ENCODE measurements at places on chromosomes 5 and 9.

GRCh38 chr5:36417221-36417620 is 115.5 kb upstream of the RANBP3L start:
- no peak for DNase-seq

DNA sequence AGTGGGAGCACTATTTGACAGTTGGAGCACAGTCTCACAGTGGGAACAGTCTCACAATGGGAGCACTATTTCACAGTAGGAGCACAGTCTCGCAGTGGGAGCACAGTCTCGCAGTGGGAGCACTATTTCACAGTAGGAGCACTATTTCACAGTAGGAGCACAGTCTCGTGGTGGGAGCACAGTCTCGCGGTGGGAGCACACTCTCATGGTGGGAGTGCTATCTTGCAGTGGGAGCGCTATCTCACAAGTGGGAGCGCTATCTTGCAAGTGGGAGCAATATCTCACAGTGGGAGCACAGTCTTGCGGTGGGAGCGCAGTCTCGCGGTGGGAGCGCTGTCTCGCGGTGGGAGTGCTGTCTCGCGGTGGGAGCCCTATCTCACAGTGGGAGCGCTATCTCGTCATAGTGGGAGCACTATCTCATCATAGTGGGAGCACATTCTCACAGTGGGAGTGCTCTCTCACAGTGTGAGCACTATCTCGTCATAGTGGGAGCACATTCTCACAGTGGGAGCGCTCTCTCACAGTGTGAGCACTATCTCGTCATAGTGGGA is 56.1 kb downstream of the MED10 start:
- DNase-seq: no peak

GRCh38 chr5:160367885-160368284 is 2.5 kb downstream of the C1QTNF2 start:
- no peak for DNase-seq

DNA sequence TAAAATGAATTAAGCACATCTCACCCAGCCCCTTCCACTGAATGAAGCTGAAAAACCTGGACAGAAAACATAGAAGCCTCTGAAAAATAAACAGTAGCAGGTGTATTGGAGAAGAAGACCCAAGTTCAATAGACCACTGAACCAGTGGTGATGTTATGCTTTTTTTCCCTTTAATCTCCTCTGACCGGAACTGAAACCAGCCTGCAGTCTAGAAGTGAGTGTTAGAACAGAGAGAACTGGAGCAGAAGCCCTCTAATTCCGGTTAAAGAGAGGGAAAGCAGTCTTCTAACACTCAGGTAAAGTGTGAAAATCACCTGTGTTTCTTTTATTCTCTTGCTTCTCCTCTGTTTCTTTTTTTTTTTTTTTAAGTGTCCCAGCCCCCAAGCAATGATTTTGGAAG is 83.5 kb upstream of the CCL21 start:
- no peak for DNase-seq

DNA sequence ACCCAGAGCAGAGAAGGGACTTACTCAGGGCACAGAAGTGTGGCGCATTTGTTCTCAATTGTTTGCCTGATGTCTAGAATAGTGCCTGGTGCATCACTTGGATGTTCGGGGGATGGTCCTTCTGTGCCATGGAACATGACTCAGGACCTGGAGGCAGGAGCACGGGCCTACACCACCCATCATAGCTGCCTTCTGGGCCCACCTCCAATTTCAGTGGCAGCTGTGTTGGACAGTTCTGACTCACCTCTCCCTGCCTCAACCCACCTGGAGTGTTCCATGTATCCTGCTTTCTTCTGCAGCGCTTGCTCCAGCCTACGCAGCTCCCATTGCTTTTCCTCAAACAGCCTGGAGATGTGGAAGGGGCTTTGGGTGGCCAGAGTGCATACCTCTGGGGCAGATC is 12.5 kb upstream of the CXCL14 start:
- no peak for DNase-seq

GRCh38 chr9:4333787-4334186 is 33.9 kb upstream of the GLIS3 start:
- no peak for DNase-seq

- DNase-seq: no peak
Observed at GRCh38 chr5:126139773-126140172, 283.4 kb upstream of the GRAMD2B start.

DNA sequence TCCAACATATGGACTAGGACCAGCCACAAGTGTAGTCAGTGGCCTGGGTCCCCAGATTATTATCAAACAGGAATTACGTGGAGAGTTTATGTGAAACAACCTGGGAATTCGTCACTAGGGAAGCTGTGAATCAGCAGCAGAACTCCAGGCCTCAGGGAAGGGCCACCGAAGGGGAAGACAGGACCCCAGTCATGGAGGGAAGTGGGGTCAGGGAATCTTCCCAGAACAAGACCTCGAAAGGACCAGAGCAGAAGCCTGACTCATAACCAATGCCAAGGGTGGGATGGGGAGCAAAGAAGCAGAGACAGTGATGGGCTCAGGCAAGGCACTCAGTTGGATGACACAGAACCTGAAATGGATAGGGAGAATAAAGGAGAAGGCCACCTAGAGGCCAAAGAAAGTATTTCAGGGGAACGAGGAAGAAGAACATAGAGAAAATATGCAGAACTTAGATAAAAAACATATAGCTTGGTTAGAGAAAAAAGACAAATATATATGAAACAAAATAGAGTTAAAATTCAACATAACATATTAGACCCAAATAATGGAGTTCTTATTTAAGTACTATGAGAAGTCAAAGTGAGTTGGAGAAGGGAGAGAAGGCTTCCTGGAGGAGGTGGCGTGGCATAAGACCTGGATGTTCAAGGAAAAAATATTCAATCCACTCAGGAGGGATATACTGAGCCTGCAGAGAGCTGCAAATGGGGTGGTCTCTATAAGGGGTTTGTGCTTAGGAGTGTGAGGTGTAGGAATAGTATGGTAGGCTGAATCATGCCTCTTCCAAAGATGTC is 66.7 kb upstream of the CAST start:
- DNase-seq: no peak

- no peak for DNase-seq
Observed at GRCh38 chr5:66737096-66737495, 140.9 kb downstream of the MAST4 start.

DNA sequence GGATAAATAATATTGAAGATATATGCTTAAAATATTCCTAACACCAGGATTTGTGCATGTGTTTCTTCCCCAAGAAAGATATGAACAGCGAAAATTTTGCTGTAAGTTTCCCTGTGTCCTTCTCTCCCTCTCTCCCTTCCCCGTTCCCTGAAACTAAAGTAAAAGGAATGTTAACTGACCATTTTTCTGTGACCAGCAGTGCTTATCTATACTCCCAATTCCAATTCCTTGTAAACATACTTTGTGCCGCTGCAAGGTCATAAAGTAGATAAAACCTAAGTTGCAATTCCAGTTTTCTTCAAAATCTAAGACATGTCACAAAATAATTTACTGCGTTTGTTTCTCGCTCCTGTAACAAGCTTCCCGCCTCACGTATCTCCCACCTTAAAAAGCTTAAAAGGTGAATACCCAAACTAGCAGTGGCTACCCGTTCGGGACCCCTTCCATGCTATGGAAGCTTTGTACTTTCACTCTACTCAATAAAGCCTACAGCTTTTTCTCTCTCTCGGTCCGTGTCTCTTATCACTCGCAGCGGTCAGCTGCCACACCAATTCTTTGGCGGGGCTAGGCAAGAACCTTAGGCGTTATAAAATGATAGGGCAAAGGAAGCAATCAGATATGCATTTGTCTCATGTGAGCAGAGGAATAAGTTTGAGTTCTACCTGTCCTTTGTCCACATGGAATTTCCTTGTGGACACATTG is 1798.0 kb downstream of the EFNA5 start:
- no peak for DNase-seq

- no peak for DNase-seq
Observed at GRCh38 chr5:68710514-68710913, 383.3 kb upstream of the SLC30A5 start.

DNA sequence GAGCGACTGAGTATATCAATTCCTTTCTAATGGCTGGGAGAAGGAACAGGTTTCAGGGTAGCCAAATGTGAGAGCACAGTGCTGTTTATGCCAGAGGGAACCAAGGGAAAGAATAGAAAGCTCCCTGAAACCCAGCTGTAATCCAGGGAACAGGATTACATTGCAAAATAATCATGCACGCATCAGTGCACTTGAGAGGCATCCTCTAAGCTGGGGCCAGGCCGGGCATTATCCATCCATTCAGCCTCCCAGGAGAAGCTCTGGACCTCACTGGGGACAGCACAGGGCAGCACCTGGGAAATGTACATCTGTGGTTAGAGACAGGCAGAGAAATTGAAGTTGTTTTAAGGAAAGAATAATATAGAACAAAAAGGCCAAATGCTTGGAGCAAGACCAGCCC is 72.7 kb downstream of the MTRR start:
- no peak for DNase-seq

DNA sequence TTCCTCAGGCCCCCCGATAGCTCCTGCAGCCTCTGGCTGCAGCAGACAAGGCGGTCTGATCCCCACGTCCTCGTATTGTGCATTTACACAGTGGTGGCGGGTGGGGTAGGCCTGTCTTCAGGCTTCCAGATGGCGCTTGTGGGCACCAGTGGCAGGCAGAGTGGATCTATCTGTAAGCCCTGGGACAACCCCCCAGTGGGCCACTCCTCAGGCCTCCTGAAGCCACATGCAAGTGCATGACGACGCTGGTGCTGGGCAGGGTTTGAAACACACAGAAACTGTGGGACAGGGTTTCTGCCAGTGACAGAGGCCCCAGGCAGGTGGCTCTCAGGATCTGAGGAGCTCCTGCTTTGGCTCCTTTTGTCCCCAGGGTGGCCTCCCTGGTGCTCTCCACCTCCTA is 42.0 kb downstream of the SLF1 start:
- no peak for DNase-seq

- no peak for DNase-seq
Observed at GRCh38 chr9:99403371-99403770, 181.3 kb downstream of the SEC61B start.

DNA sequence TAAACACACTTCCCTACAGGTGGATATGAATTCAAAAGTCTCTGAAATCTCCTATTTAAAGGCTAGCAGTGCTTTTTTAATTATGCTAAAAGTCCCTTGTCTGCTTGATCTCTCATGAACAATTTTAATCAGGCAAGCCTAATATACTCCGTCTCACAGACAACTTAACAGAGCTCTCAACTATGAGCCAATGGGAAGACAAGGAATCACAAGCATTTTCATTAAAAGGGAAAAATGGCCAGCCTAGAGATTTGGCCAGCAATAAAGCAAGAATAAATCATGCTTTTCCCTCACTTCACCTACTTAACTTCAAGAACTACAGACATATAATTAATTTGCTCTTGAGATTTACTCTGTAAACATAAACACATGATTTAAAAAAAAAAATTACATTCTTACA is 78.0 kb downstream of the RFX3 start:
- DNase-seq: no peak

DNA sequence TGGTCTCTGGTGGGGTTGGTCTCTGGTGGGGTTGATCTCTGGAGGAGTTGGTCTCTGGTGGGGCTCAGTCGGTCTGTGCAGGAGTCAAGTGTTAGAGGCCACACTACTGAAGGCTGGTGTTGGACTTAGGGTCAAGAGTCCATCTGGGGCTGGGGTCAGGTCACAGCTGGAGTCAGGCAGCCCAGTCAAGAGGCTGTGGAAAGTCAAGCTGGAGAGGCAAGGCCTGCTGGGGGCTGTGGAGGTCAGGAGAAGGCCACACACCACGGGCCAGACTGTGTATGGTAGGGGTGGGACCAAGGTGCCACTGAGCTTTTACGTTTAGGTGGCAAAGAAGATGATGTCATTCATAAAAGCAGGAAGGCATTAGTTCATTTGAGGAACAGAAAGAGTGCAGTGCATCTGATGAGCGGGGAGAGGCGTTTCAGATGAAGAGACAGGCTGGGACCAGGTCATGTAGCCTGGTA is 16.7 kb upstream of the CD74 start:
- no peak for DNase-seq
